ENCODE measurements at places on chromosomes 5 and 9. TPM values are rescaled to one million over a fixed set of nuclear protein-coding genes. Genes with fewer than 3 reads are reported as not detected.

Gene OR1J2
- not detected for polyA plus RNA-seq

Gene KIAA1958
- polyA plus RNA-seq = 13.6 TPM

Gene CXCL14
- 36.6 TPM for polyA plus RNA-seq

Gene TMEM141
- polyA plus RNA-seq = 63.2 TPM

Gene TSSK1B
- 0.08 TPM for polyA plus RNA-seq

Gene TRPM3
- 16.3 TPM for polyA plus RNA-seq

Gene FOXD4L5
- polyA plus RNA-seq = 0.23 TPM

Gene MLANA
- 0.32 TPM for polyA plus RNA-seq

Gene MACIR
- polyA plus RNA-seq = 19.1 TPM

DNA sequence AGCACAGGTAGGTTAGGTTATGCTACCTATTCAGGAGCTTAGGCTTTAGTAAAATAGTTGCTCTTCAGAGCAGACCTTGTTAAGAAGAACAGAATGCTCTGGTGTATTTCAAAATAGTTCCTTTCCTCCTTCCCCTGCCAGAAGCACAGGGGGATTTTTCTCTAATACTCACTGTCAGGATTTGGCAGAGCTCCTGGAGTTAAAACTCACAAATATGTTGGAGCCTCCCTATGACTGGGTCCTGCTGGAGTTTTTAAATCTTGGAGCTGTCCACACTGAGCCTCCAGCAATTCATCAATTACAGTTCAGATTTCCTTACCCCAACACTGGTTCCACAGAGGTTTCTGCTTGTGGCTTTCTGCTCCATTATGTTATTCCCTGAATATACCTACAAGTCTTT lies 1233.8 kb upstream of the WWC1 start:
- no peak for DNase-seq

DNA sequence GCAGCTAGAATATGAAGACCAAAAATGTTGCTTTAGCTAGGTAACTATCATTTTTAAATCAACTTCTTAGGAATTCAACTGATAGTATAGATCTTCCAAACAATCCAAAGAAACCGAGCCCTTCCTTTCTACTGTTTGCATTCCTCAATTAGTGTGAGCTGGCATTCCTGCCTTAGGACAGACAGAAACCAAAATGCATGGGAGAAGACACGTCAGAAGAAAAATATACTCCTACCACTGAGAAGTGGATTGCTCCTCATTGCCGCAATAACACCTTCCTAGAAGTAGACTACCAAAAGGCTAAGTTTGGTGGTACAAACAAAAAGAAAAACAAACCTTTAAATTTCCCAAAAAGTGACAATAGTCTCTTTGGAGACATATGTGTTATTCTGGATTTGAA lies 440.0 kb downstream of the SEMA5A start:
- DNase-seq = no peak

DNA sequence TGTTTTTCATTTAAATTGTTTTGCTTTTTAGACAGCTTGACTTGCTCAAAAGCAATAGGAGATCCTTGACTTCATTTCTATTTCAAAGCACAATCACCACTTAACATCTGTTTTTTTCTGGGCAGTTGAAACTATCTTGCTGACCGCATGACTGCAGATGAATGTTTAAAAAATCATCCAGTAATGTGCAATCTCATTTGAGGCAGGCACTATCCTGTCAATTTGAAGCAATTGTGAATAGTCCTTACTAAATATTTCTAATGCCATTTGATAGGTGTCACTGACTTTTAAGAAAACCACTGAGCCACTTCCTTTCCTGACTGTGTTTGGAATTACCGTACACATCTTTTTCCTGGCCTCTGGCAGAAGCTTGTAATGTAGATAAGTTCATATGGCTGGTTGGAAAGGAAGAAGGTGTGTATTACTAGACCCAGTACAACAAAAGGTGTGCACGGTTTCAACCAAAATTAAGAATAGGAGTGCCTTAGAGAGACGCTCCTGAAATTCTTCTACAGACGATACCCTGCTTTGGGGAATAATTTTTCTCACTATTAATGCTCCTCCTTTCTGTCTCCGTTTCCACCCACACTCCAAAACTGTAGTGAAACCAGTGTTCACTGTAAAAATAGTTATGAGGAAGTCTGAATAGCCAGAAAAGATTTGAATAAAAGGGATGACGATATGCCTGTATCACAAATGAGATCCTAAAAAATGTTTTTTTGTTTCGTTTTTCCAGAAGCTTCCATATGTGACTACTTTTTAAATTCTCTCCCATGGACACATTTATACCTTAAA lies 136.7 kb upstream of the MOCS2 start:
- DNase-seq = no peak

GRCh38 chr5:178221282-178221681 lies 11.3 kb downstream of the PHYKPL start:
- DNase-seq = no peak

DNA sequence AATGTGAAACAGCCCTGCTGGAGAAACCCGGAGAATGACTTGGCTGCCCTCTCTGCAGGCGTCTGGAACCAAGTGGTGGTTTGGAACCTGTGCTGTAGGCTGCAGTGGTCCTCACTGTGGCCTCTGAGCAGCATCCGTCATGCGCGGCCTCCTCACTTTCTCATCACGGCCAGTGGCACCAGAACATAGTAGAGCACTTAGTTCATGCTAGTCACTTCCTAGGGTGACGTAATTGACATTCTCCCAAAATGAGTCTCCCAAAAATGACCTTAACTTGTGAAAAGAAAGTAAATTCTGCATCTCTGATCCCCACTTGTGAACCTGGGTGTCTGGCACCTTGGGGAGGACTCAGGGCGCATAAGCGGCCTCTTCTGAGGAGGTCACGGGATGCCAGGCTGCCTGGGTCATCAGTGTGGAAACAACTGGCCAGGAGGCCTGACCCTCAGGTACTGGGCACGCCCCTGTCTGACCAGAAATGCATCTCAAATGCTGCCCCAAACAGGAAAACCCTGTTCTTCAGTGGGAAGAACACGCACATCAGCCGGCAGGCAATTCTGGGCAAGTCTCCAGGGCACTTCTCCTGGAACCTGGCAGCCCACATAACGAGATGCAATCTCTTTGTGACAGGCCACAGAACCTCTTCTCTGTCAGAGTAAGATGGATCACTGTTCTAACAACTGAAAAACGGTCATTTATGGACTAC lies 36.6 kb upstream of the SPTLC1 start:
- no peak for DNase-seq

GRCh38 chr9:132627106-132627505 lies 42.7 kb downstream of the DDX31 start:
- no peak for DNase-seq

GRCh38 chr5:664994-665360 lies 28.2 kb downstream of the TPPP start:
- no peak for DNase-seq

DNA sequence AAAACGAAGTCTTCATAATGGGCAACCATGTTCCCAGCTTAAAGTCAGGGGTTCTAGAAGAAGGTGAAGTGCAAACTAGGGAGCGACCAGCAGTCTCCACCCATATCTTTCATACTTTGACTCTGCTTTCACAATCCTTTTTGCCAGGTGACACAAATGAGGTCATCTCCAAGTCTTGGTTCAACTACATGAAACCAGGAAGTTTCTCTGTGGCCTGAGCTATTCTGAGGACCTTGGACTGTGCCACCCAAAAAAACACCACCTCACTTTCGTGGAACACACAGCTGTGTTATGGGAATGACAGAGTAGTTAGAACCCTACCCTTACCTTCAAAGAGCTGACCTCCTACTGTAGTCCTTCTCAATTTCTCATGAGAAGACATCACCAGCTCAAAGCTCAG lies 309.2 kb downstream of the AGTPBP1 start:
- no peak for DNase-seq

- DNase-seq = no peak
These were observed 345.0 kb downstream of the TLE1 start for GRCh38 chr9:81344366-81344765.

DNA sequence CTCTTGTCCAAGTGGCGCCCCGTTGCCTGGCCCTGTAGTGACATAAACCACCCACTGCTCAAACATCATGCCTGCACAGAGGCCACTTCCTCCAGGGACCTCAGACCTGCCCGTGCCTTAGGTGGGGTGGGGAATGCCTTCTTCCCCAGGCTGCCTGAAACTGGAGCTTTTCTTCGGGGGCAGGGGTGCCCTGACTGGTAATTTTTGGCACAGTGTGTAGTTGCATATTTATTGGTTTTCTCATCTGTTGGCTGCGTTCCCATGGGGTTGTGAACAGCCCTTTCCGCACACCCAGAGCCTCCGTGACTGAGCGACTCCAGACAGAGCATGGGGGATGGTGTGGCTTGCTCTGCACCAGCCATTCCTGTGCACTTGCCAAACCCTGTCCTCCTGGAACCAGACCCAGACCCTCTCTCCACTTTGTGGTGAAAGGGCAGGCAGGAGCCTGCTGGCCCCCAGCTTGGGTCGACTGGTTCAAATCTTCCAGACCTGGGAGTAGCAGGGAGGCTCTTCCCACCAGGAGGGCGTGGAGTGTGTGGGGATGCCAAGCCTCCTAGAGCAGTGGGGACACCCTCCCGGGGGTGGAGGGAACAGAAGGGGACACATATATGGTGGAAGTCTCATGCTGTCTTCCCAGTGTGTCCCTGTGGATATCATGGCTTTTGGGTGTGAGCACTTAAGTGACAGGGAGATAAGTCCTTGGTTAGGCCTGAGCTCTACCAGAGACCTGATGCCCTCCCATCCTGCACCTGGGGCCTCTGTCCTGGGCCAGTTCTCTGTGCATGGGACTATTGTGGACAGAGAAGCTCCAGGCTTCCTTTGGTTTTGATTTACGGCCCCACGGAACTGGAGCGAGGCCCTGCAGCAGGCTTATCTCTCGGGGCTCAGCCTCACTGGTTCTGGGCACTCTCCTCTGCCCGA lies 39.6 kb downstream of the WNK2 start:
- no peak for DNase-seq

DNA sequence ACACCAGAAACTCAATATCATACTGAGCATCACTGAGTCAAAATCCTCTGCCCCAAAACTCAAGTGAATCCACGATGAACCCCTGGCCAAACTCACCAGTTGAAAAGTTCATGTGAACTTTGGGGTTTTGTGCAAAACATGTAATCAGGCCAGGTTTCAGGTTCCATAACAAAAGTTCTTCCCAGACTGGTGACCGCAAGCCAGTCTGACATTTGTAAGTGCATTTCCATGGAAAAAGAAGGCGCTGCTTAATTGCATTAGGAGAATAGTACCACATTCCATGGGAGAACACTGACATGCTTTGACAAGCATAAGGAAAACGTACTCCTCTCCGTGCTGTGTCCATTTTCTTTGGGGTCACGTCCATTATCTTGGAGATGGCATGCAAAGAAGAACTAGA lies 567.0 kb downstream of the BNC2 start:
- DNase-seq = no peak

DNA sequence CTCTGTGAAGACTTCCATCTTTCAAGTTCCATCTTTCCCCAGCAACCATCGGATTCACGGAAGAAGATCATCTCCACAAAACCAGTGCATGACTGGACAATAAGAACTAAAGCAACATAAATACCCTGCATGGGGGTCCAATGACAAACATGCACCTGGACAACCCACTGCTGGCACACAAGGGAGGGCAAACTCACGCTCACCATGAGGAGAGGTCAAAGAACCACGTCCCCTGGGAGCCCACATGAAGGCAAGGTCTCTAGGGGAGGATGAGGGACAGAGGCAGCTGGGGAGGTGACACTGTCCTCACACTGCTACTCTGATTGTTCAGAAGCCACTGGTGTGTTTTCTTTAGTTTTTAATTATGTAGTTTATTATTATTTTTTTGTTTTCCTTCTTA lies 190.8 kb downstream of the MED10 start:
- no peak for DNase-seq

- DNase-seq = no peak
These were observed 195.4 kb downstream of the NR2F1-AS1 start for GRCh38 chr5:93385655-93386054.

DNA sequence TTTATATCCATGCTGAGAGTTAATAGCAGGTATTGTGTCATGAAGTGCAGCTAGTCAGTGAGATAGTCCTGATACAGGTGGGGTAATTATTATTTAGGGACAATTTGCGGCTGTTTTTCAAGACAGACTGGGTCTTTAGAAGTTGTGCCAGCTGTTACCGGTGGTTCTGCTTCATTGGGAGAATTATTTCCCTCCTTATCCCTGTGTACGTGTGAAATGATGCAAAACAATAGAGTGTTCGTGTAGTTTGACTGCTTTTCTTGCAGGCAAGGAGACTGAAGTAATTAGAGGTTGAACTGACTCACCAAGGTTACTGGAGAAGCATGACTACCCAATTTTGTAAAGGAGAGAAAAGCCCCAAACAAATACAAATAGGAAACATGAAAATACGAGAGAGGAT lies 101.7 kb downstream of the ARRDC3 start:
- no peak for DNase-seq
